ENCODE measurements at places on chromosomes 6 and 20.

DNA sequence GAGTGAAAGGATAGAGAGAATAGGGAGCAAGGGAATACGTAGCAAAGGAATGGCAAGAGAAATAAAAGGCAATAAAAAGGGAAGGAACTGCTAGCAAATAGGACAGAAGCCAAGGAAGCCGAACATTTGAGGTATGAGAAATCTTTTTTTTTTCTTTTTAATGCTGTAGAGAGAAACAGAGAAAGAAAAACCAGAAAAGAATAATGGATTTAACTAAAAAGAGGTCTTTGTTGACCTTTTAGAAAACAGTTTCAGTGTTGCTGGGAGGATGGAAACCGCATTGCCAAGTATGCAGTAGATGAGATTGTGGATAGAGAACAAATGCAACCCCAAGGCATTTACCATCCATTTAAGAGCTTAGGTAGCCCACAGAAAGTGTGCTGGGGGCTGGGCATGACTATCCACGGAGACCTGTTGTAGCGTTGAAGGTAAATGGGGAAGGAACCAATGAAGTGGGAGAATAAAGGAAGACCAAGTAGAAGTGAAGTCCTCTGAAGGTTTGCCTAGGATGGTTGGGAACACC lies 23.3 kb upstream of the C6orf62 start:
- DNase-seq, result no peak

GRCh38 chr20:11777387-11778205 lies 140.1 kb upstream of the BTBD3 start:
- DNase-seq, result peak; percentile 43

DNA sequence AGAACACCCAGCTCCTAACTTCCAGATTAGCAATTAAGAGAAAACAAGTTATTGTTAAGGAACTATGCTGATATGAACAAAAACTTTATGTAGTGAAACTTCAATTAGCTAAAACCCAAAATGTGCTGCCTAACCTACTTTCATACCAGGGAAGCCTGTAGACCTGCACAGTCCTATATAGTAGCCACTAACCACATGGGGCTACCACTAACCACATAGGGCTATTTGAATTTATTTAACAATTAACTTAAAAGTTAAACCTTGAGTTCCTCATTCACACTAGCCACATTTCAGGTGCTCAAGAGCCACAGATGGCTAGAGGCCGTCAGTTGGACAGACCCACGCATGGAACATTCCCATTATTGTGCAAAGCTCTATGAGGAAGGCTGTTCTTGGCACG lies 72.4 kb upstream of the LAMP5 start:
- DNase-seq, result no peak

- no peak for DNase-seq
These were observed 251.8 kb downstream of the NRN1 start for GRCh38 chr6:5754904-5755303.

DNA sequence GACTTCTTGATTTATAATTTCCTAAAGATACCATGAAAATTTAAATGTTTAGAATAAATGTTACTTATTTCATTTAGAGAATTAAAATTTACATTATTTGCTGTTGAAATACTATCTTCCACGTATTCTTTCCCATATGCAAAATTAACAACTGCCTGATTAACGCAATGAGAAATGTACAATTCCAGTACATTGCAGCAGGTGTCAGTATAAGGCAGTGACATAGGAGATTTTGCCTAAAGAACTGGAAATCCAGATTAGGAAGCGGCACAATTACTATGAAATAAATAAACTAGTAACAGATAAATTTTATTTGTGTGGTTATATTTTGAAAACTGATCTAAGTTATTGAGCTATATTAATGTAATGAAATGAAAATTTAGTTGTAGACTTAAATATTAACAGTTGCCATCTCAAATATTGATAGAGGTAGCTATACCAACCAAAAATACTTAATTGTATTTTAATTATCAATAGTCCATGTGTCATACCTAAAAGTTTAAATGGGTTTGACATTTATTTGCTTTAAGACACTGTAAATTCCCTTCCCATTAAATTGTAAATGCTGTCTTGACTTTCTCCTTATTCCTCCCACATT lies 300.2 kb downstream of the UTRN start:
- DNase-seq, result no peak

- no peak for DNase-seq
These were observed 23.2 kb downstream of the LAMA4 start for GRCh38 chr6:112231164-112231563.

DNA sequence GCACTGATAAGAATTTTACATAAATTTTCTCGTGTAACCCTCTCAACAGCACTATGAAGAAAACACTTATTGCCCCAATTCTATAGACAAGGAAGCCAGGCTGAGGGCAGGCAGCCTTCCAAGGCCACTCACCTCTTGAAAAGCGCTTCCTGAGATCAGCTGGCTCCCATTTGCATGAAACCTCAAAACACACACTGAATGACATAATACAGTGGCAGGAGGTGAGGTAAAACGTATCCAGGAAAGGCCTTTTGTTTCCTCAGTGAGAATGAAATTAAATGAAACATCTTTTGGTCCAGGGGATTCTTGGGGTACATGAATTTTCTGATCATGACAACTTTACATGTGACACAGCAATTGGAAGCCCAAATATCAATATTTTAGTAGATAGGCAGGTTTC lies 112.5 kb downstream of the WDR27 start:
- DNase-seq, result peak; percentile 63

- no peak for DNase-seq
These were observed 106.2 kb downstream of the KIF13A start for GRCh38 chr6:17881085-17881858.

Measured in NCI-H1436 treated with DMSO at 0.1 percent for 48 hours (cell line).